Left renal cortex interstitium (tissue), 4 donors: ENCODE measurements at places on chromosomes 16 and 17.

GRCh38 chr16:67822511-67822910, 15.8 kb downstream of the TSNAXIP1 start:
- no peak for DNase-seq

- no peak for DNase-seq
Measured at GRCh38 chr16:19382084-19382801, 35.4 kb upstream of the TMC5 start.

- no peak for DNase-seq
Measured at GRCh38 chr16:89700649-89701424, 668 bp downstream of the SPATA2L start.

DNA sequence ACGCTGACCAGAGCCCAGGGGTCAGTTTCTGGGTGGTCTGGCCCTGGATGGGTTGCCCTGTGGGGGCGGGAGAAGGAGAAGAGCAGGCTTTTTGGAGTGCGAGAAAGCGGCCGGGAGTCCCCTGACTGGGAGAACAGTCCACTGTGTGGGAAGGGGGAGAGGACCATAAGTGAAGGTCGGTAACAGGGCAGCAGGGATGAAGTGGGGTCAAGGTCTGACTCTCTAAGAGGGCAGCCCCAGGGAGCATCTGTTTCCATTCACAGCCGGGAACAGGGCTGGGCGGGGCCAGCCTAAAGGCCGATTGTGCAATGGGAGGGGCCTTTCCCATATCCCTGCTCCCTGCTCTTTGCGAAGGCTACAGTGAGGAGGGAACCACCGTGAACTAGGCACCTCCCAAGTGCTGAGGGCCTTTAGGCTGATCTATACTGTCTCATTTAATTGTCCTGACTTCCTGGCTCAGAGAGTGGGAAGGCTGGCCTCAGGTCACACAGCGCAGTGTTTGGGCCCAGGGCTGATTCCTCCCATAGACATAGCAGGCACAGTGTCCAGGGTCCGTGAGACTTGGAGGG, 10.4 kb upstream of the WFDC1 start:
- DNase-seq = no peak

GRCh38 chr16:46607529-46607928, 13.7 kb downstream of the SHCBP1 start:
- DNase-seq = no peak

DNA sequence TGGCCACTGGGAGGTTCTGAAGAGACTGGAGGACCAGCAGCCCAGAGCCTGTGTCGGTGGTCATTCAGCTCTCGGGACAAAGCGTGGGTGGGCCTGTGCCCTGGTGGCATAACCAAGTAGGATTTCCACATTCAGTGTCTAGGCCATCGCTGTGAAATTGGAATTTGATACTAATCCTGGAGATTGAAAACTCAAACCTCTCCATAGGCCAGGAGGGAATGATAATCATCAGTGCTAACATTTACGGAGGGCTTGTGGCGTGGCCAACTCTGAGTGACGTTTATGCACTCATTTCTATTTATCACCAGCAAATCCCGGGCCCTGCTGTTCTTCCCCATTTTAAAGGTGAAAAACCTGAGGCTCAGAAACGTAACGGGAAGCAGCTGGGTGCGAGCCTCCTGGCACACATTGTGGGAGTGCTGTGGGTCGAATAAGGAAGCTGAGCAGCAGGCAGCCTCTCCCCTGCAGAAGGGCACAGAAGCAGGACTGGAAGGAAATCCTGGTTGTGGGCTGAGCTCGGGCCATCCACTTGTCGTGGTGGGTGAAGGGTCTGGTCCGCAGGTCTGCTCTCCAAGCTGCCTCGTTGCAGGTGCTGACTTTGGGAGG, 33.1 kb downstream of the RAI1 start:
- no peak for DNase-seq

GRCh38 chr16:12896562-12896961, 4.8 kb upstream of the SHISA9 start:
- no peak for DNase-seq

- no peak for DNase-seq
Measured at GRCh38 chr16:69233124-69233523, 46.2 kb downstream of the SNTB2 start.

- DNase-seq = no peak
Measured at GRCh38 chr16:79593074-79593531, 7.4 kb downstream of the MAF start.

GRCh38 chr16:51545951-51546350, 394.9 kb upstream of the SALL1 start:
- no peak for DNase-seq
